ENCODE measurements at places on chromosomes 7 and 10.

DNA sequence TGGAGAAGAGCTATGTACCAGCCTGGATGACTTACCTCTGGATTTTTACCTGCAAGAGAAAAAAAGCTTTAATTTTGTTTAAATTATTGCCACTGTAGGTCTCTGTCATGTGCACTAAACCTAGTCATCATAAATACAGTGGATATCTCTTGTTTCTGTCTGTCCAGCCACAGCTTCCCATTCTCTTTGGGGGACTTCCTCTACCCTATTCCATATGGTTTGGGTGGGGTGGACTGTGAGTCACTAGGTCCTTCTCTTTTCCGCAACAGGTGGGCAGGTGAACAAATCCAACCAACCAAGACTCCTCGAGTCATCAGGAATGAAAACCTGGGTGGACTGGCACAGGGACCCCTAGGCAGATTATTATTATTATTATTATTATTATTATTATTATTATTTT is 87.3 kb upstream of the CYTH3 start:
- peak; percentile 66 for DNase-seq

- DNase-seq: no peak
These were observed 149.4 kb downstream of the LRRN3 start for GRCh38 chr7:111240371-111240770.

DNA sequence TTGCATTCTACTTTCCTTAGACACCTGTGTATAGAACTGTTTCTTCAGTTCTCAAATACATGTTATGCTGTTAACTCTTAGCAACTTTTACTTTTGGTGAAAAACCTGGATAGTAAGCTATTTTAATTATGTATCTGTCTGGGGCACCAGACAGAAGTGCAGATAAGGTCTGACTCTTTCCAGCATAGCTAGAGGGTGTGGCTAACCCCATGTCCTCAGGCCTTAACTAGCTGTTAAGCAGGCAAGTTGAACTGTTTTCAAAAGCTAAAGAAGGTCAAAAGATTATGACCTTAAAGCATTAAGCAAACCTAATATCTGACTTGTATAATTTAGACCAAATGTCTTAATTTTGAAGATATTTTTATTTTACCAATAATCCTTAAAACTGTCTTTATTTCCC is 45.1 kb upstream of the INHBA start:
- DNase-seq: no peak

- peak; percentile 55 for DNase-seq
These were observed 712.1 kb downstream of the PHTF2 start for GRCh38 chr7:78510580-78511188.

GRCh38 chr10:4144817-4145216 is 359.8 kb upstream of the KLF6 start:
- DNase-seq: no peak

DNA sequence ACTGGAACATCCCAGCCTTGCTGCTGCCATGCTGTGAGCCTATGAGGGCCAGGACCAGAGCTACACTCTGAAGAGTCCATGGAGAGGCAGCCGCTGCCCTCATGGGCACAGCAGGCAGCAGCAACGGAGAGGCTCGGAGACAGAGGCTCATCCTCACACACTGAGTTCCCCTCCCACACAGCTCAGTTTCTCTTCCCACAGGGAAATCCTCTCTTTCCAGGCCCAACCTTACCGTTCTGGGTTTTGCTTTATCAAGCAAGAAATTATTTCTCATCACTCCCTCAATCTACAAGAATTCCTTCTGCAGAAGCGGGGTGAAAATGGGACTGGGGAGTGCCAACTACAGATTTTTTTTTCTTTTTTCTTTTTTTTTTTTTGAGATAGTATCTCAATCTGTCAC is 36.6 kb downstream of the GOLGA7B start:
- no peak for DNase-seq

- no peak for DNase-seq
These were observed 13.8 kb upstream of the PAX2 start for GRCh38 chr10:100731407-100732240.

- DNase-seq: no peak
These were observed 27.4 kb upstream of the SYPL1 start for GRCh38 chr7:106139265-106140251.

- DNase-seq: no peak
These were observed 98.8 kb upstream of the COL1A2 start for GRCh38 chr7:94295850-94296249.

DNA sequence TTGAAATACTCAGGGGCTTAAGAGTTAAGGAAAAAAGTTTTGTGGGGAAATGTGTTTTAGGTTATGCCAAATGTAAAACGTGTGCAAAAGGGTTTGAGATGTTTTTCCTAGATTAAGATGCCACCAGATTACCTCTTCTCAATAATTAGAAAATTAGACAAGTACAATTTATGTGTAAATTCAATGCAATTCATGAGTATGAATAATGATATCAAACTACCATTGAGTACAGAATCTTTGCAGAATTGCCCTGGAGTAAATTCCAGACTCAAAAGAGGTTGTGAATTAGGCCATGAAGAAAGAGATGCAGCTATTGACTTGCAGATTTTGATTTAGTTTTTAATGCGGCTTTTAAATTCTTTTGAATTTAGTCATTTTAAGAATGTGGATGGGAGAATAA is 159.4 kb upstream of the INHBA start:
- no peak for DNase-seq

DNA sequence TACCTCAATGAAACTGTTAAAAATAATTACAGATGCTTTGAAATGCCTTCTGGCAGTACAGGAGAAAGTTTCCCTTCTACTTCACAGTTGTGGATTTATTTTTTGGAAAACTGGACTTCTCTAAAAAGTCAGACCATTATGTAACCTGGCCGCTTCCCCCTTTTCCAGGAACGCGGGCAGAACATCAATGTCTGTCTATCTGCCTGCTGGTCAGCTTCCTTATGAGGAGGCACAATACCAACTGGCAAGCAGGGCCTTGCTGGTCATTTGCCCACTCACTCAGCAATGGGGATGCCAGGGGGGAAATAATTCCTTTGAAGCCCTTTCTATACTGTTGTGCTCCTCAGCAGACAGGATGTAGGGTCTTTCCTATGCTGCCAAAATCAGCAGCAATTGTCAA is 22.5 kb upstream of the ADRB1 start:
- no peak for DNase-seq

DNA sequence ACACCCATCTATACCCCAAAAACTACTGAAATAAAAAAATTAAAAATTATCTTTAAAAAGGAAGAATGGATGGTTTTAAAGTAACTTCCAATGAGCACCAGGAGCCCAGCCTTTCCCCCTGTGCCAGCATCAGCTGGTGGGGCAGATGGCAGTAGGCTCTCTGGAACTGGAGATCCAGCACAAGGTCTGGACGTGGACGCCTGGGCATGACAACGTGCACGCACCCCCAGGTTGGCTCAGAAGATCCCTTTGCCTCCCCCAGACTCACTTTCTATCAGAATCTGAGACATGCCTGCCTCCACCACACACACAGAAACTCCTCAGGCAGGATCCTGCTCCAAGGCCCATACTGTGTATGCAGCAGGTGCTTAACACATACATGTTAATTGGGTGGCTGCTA is 35.8 kb downstream of the TCERG1L start:
- no peak for DNase-seq

GRCh38 chr7:82726038-82726800 is 282.6 kb upstream of the CACNA2D1 start:
- no peak for DNase-seq

DNA sequence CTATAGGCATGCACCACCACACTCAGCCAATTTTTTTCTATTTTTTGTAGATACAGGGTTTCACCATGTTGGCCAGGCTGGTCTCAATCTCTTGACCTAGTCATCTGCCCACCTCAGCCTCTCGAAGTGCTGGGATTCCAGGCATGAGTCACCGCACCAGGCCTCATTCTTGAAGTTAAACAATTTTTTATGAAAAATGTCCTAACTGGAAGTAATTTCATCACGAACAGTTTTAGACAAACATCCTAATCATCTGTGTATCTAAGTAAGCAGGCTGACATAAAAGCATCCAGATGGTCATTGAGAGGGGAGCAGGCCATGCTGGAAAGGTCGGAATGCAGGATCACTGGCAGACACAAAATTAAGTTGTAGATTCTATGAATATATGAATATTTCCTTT is 269.1 kb downstream of the ZMYND11 start:
- no peak for DNase-seq

DNA sequence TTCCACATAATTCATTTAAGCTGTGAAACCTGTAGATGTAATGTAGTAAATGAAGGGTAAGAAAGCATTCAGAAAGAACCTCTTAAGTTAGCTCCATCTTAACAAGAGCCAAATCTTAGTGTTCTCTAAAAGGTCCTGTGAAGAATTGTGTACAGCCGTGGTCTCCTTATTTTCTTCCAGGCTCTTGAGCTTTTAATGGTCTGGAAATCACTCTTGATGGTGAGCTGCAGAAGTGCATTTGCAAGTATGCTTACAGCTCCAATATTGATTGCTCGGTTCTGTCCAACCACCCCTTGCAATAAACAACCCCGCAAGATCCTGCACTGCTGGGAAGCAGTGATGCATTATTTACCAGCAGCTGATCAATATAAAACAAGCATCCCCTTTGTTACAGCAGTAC is 690.8 kb upstream of the FZD8 start:
- DNase-seq: no peak

DNA sequence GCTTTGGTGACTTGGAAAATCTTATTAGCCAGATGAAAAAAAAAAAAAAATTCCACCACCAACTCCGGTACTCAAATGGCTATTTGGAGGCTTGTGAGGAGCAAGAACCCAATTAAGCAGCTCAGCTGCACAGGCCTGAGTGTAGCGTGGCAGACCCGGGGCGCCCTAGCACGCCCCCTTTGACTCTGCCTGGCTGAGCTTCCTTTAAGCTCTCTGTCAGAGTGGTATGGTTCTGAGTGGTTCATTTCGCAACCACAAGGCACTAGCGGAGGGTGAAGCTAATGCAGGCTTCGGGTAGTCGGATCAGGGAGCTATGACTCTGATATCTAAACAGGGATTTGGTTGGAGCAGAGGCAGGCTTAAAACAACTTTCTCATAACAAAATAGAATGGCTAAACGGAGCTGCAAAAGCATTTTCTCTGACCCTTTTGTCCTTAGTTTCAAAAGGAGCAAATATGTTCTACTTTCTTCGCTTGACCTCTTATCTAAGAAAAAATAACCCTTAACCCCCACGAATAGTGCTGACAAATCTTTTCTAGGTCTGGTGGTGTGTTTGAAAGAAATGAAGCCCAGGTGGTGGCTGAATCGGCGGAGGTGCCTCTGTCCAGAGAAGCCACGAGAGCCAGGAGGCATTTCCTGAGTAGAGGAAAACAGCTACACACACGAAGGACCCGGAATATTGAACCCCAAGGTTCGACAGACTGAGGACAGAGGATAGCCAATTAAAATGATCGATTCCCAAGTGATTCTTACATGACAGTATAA is 285.4 kb upstream of the GLI3 start:
- DNase-seq: peak; percentile 18

DNA sequence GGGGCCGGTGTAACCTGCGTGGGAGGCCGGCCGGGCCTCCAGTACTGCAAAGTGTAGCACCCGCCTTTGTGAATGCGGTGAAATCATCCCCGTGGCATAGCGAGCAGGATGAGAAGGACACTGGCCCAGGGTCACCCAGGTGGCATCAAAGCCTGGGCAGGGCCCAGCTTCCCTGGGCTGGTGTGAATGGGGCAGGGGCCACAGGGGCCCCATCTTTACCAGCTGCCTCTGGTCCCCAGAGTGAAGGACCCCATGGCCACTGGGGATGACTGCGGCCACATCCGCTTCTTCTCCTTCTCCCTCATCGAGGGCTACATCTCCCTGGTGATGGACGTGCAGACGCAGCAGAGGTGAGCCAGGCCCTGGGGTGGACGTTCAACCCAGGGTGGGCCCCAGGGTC is 53.8 kb downstream of the RCC1L start:
- DNase-seq: no peak

DNA sequence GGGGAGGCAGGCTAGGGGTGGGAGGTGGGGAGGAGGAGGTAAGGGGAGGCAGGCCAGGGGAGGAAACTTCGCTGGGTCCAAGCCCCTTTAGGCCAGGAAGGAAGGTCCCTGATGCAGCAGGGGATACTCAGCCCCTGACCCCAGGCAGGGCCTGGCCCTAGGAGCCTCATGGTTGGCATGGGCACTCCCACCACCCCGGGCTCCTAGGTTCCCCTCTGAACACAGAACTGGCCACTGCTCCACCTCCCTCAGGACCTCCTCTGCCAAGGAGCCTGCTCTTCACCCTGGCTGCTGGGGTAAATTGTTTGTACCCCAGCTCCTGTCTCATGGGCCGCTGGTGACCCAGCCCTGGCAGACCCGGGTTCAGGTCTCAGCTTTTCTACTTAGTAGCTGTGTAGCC is 25.8 kb upstream of the CHST15 start:
- DNase-seq: no peak

DNA sequence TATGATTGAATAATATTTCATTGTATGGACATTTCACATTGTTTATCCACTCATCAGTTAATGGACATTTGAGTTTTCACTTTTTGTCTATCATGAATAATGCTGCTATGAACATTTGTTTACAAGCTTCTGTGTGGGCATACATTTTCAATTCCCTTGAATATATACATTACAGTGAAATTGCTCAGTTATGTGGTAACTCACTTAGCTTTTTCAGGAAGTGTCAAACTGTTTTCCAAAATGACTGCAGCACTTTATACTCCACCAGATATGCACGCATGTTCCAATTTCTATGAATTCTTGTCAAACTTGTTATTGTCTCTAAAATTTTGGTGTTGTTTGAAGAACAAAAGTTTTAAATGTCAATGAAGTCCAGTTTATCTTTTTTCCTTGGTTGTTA is 401.2 kb downstream of the THSD7A start:
- peak; percentile 25 for DNase-seq

GRCh38 chr7:140888087-140888486 is 36.6 kb downstream of the BRAF start:
- no peak for DNase-seq

DNA sequence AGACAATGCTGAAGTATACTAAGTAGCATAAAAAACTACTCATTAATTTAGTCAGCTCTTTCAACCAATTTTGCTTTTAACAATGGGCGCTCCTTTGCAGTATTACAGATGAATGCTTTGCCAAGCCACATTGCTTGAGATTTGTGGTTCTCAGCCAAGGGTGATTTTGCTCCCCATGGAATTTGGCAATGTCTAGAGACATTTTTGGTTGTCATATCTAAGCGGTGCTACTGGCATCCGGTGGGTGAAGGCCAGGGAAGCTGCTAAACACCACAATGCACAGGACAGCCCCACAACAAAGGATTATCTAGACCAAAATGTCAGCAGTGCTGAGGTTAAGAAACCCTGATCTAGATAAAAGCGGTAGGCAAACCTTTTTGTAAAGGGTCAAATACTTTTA is 112.0 kb downstream of the UBE2H start:
- peak; percentile 62 for DNase-seq

- no peak for DNase-seq
These were observed 45.0 kb downstream of the AFAP1L2 start for GRCh38 chr10:114359041-114359952.

DNA sequence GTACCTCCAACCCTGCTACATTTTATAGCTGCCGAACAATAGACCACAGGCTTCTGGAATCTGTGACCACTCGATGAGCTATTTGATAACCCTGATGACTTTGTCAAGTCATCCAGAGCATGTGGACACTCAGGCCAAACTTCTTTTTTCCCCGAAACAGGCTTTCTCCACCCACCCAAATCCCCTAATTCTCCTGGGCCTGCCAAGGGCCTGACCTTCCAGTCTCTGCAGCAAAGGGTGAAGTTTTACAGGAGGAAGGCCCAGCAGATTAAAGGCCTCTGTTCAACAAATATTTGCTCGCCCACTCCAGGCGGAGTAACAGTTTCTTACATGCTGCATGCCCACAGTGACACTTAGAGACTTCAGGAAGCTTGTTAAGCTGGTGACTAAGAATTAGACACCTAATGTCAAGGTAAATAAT is 2.0 kb downstream of the JCAD start:
- DNase-seq: no peak

- DNase-seq: no peak
These were observed 633.9 kb downstream of the ARL4A start for GRCh38 chr7:13321316-13321715.
